Activated CD8-positive, alpha-beta T cell treated with anti-CD3 and anti-CD28 coated beads for 36 hours (primary cell): ENCODE measurements at places on chromosomes 16 and 17.

DNA sequence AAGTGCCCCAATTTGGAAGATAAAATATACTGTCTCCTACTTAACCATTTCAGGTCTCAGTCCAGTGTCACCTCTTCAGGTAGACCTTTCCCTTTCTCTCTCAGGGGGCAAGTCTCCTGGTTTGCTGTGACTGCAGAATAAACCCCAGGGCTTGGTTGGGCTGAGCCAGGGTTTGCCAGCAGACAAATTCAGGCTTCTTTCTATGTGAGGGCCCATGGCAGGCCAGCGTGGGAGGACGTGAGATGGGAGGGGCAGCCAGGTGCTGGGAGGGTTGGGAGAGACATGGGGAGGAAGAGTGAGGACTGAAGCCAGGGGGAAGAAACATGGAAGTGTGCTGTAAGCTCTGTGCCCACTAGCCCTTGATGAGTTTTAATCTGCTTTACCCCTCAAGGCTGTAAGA lies 163.2 kb downstream of the SPECC1 start:
- H3K4me1 ChIP-seq, result no peaks in the 10 kb centered on the region
- H3K4me3 ChIP-seq, result no peak overlapping the region
- no peak for DNase-seq
- no peak overlapping the region for H3K27ac ChIP-seq
- H3K27me3 ChIP-seq, result no peaks in the 10 kb centered on the region
- H3K36me3 ChIP-seq, result no peaks in the 10 kb centered on the region

GRCh38 chr17:81399481-81400153 lies 4.4 kb downstream of the BAHCC1 start:
- no peak for DNase-seq
- H3K36me3 ChIP-seq, result no peaks in the 10 kb centered on the region
- peaks cover 24% of the 10 kb centered on the region for H3K4me1 ChIP-seq
- H3K4me3 ChIP-seq, result peak overlapping the region; percentile 49

DNA sequence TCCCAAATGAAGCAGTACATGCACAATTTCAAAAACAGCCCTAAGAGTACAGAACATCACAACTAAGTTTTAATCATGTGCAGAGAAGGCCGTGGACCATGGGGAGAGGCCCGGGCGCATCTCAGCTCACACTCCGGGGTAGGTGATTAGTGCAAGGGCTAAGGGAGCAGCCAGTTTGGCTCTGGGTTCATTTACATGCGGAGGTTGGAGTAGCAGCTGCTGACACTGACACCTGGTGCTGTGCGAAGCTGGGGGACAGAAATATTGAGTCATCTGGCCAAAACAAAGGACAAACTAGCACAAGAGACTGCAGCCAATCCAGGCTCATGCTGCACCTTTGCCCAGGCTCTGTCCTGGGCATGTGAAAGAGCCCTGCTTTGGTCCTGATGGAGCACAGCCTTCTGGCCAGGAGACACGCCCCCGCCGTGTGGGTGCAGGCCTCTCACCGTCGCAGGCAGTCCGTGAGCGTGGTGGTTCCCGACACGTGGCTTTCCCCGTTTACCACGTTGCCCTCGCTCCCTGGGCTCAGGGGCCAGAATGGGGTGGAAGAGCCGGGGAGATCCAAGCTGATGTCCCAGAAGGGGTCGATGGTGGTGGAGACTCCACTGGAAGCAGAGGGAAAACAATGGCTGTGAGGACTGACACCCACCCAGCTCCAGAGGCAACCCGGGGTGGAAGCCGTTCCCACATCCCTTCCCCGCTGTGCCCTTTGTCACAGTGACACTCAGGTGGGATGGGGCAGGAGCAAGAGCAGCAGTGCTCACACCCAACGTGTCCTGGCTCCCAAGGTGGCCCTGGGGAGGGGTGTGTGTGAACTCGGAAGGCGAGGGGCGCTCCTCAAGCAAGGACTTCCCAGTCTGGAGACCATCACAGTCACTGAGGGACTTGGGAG lies 31.9 kb downstream of the USP22 start:
- peaks cover 2% of the 10 kb centered on the region for H3K4me1 ChIP-seq
- H3K4me3 ChIP-seq, result no peak overlapping the region
- peaks cover 68% of the 10 kb centered on the region for H3K36me3 ChIP-seq
- no peaks in the 10 kb centered on the region for H3K27me3 ChIP-seq
- no peak overlapping the region for H3K27ac ChIP-seq

DNA sequence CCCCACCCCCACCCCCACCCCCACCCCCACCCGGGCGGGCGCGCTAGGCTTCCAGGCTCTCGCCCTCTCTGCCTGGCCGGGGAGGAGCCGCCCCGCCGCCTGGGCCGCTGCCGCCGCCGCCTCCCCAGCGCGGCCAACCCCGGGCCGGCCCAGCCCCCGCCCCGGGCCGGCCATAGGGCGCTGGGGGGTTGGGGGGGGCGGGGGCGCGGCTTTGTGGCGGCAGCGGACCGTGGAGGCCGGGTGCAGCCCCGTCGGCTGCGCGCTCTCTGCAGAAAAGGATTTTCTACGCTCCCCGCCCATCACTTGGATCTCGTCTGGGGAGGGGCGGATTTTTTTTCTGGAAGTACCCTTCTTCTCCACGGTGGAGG lies 230.9 kb downstream of the MRTFB start:
- no peaks in the 10 kb centered on the region for H3K36me3 ChIP-seq
- peak overlapping the region; percentile 42 for H3K27ac ChIP-seq
- H3K4me3 ChIP-seq, result peak overlapping the region; percentile 80
- peak; percentile 42 for DNase-seq

GRCh38 chr17:3977387-3977786 lies 13.2 kb upstream of the ATP2A3 start:
- H3K27me3 ChIP-seq, result no peaks in the 10 kb centered on the region
- H3K4me3 ChIP-seq, result no peak overlapping the region
- no peak overlapping the region for H3K27ac ChIP-seq
- peaks cover 12% of the 10 kb centered on the region for H3K4me1 ChIP-seq
- H3K36me3 ChIP-seq, result no peaks in the 10 kb centered on the region

GRCh38 chr16:87628246-87628923 lies 26.1 kb downstream of the JPH3 start:
- no peak overlapping the region for H3K4me3 ChIP-seq
- no peak for DNase-seq
- peaks cover 4% of the 10 kb centered on the region for H3K27me3 ChIP-seq
- no peaks in the 10 kb centered on the region for H3K4me1 ChIP-seq

DNA sequence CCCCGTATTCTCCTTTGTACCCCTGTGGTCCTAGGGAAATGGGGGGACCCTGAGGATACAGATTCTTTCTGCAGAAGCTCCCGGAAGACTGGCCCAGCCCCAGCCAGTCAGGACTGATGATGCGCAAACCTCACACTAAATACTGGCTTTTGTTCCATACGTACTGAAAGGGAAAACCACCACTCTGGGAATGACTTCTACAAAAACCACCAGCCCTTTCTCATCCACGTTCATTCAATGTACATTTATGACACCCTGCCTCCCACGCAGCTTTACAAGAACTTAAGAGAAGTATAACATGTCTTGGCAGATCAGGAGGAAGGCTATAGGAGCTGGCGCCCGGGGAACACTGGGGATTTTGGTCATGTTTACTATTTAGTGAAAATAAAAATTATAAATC lies 70.6 kb downstream of the MARCHF10 start:
- H3K4me3 ChIP-seq, result no peak overlapping the region
- no peaks in the 10 kb centered on the region for H3K27me3 ChIP-seq
- H3K36me3 ChIP-seq, result no peaks in the 10 kb centered on the region
- H3K27ac ChIP-seq, result no peak overlapping the region
- H3K4me1 ChIP-seq, result peaks cover 9% of the 10 kb centered on the region

- peak overlapping the region; percentile 15 for H3K27ac ChIP-seq
- H3K4me1 ChIP-seq, result peaks cover 30% of the 10 kb centered on the region
Observed at GRCh38 chr16:75061669-75062068, 54.9 kb downstream of the LDHD start.

GRCh38 chr16:85979605-85980004 lies 80.6 kb downstream of the IRF8 start:
- H3K27ac ChIP-seq, result no peak overlapping the region
- peaks cover 3% of the 10 kb centered on the region for H3K27me3 ChIP-seq
- H3K4me3 ChIP-seq, result no peak overlapping the region
- H3K4me1 ChIP-seq, result peaks cover 19% of the 10 kb centered on the region
- DNase-seq, result no peak

DNA sequence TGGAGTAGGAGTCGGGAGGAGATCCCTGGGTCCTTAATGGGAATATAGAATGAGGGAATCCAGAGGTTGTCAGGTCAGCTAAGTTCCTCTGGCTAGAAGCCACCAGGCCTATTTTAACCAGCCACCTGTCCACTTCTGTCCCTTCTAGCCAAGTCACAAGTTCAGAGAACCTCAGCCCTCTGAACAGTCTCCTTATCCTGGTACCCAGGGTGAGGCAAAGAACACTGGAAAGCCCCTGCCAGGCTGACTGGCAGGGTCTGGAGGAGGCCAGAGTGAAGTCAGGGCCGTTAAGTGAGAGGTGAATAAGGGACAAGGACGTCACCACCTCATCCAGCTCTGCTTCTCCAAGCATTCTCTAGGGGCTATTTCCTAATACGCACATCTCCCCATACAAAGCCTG lies 2.7 kb downstream of the CTDNEP1 start:
- H3K27ac ChIP-seq, result peak overlapping the region; percentile 47
- DNase-seq, result no peak
- no peak overlapping the region for H3K4me3 ChIP-seq
- H3K27me3 ChIP-seq, result no peaks in the 10 kb centered on the region
- peaks cover 36% of the 10 kb centered on the region for H3K36me3 ChIP-seq

GRCh38 chr16:53597776-53598175 lies 94.8 kb upstream of the AKTIP start:
- H3K4me3 ChIP-seq, result no peak overlapping the region
- H3K36me3 ChIP-seq, result peaks cover 5% of the 10 kb centered on the region
- H3K27me3 ChIP-seq, result no peaks in the 10 kb centered on the region
- no peak for DNase-seq
- no peak overlapping the region for H3K27ac ChIP-seq

DNA sequence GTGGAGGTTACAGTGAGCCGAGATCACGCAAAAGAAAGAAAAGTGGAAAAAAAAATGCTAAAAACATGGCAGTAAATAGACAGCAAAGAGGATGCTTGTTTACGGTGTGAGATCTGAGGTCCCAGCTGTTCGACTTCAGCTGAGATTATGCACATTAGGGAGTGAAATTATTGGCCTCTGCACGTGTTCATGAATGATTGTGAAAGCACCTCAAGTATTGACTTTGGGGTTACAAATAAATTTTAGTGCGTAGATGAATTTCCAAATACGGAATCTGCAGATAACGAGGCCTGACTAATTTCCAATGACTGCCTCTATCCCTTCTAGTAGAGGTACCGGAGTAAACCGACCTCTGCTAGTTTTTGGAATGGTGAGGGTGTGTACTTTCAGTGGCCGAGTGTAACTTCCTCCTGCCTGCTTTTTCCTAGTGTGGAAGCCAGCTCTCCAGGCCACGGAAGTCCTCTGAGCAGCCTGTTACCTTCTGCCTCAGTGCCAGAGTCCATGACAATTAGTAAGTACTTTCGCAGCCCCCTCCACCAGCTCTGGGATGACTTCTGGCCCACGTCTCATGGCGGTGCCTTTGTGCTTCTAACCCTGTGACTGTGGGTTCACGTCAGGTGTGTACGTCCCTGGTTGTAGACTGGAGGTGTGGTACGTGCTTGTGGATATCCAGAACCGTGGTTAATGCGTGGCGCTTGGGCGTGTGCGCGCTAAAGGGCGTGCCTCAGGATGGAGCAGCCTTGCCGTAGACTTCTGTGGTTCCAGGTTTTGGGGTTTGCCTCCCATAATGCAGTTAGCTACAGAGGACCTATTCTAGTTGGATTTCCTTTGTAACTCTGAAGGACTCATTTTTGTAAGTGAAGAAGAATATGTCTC lies 102.1 kb downstream of the SNX29 start:
- H3K36me3 ChIP-seq, result peaks cover 21% of the 10 kb centered on the region
- DNase-seq, result no peak
- no peaks in the 10 kb centered on the region for H3K27me3 ChIP-seq
- peak overlapping the region; percentile 99 for H3K27ac ChIP-seq

GRCh38 chr16:85781156-85781555 lies 18.2 kb downstream of the EMC8 start:
- H3K27ac ChIP-seq, result no peak overlapping the region
- no peak for DNase-seq
- peaks cover 37% of the 10 kb centered on the region for H3K36me3 ChIP-seq
- H3K27me3 ChIP-seq, result no peaks in the 10 kb centered on the region
- no peak overlapping the region for H3K4me3 ChIP-seq

GRCh38 chr16:85103114-85104079 lies 8.9 kb downstream of the CIBAR2 start:
- DNase-seq, result no peak
- no peak overlapping the region for H3K27ac ChIP-seq
- no peaks in the 10 kb centered on the region for H3K27me3 ChIP-seq
- H3K4me3 ChIP-seq, result no peak overlapping the region

DNA sequence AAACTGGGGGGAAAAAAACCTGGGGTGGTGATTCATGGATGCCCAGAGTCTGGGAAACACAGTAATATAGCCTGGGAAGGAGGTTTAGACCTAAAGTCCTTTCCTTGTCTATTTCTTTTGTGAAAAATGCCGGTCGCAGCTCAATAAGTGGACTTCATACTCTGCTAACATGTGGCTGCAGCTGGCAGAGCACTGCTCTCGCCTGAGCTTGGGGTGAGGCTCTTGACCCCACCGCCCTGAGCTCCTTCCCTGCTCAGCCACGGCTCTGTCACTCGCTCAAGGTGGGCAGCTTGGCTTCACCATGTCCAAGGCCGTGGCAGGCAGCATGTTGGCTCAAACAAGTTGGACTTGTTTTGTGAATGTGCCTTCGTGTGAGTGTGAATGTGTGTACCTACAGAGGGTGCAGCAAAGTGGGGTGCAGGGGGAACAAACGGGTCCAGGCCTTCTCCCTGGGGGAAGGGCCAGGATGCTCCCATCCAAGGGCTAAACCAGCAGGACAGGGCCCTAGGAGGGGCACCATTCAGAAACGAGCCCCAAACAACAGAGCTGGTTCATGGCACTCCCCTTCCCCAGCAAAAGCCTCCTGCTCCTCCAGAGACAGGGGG lies 4.9 kb downstream of the FA2H start:
- H3K27ac ChIP-seq, result no peak overlapping the region
- no peak for DNase-seq
- no peaks in the 10 kb centered on the region for H3K4me1 ChIP-seq
- no peak overlapping the region for H3K4me3 ChIP-seq

- peaks cover 12% of the 10 kb centered on the region for H3K36me3 ChIP-seq
- DNase-seq, result no peak
- no peak overlapping the region for H3K4me3 ChIP-seq
- peaks cover 17% of the 10 kb centered on the region for H3K4me1 ChIP-seq
- H3K27ac ChIP-seq, result no peak overlapping the region
Observed at GRCh38 chr17:45393411-45393810, 39.3 kb downstream of the ARHGAP27 start.

GRCh38 chr16:87037012-87037411 lies 280.2 kb downstream of the C16orf95 start:
- no peak overlapping the region for H3K27ac ChIP-seq
- H3K4me1 ChIP-seq, result no peaks in the 10 kb centered on the region
- no peaks in the 10 kb centered on the region for H3K27me3 ChIP-seq
- H3K36me3 ChIP-seq, result no peaks in the 10 kb centered on the region

- peaks cover 72% of the 10 kb centered on the region for H3K4me1 ChIP-seq
- peak overlapping the region; percentile 71 for H3K27ac ChIP-seq
- no peaks in the 10 kb centered on the region for H3K27me3 ChIP-seq
- peak overlapping the region; percentile 7 for H3K4me3 ChIP-seq
- peaks cover 84% of the 10 kb centered on the region for H3K36me3 ChIP-seq
- no peak for DNase-seq
Observed at GRCh38 chr17:76562734-76563148, 22.9 kb downstream of the PRCD start.
